ENCODE measurements at places on chromosomes 6 and 20.
A peak's percentile ranks its signal among the peaks of the same experiment; 100 is the strongest.

DNA sequence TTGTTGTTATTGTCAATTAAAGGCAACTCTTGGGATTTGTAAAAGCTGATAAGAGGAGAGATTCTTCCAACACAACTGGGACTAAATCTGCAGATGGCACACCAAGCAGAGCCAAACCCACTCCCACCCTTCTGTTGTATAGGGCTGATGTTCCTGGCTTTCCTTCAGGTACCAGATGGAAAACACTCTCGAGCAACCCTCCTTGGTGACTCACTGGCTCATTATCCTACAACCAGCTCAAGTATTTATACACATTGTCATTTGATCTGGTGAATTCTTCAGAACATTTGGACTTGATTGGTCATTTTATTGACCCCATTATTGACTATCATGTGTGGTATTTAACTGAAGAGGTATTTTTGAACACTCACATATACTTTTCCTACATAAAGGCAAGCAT lies 190.3 kb upstream of the PCSK2 start:
- no peak for ATAC-seq

GRCh38 chr6:156508923-156509322 lies 268.3 kb upstream of the ARID1B start:
- no peak for ATAC-seq

DNA sequence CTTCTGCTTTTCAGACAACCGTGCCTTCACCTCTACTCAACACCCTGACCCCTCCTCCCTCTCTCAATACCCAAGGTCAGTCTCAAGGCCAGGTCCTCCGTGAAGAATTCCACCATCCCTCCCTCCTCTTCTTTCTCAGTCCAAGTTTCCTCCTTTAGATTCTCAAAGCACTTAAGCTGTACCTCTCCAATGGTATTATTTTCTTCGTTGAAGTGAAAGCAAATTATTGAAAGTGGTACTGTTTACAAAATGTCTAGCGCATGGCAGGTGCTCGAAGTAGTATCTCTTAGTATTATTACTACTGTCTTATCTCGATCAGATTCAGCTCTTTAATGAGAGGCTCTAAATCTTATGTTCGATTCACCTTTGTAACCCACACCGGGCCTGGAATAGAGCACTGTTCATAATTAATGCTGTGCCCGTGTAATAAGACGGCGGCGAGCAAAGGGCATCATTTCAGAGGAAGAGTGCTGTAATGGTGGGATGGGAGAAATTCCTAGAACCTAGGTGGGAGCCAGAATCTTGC lies 593 bp upstream of the RALGAPB start:
- ATAC-seq = peak; percentile 6

DNA sequence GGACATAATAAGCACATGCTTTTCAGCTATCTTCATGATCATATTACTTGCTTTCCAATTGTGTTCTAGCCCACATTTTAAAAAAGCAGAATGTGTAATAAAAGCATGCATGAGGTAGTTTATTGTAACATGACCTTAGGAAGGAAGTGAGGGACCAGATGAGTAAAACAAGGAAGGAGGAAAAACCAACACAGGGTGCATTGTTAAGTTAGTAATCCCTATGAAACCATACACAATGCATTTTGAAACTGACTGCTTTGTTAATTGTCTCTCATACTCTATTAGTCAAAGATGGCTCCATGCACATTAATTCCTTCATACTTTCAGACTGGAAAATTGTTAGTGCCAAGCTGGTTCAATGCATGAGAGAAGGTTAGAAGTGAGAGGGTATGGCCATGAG lies 37.7 kb upstream of the CENPW start:
- no peak for ATAC-seq

GRCh38 chr6:31690231-31691077 lies 9.6 kb upstream of the LY6G5C start:
- ATAC-seq = no peak

GRCh38 chr6:26613689-26614683 lies 17.2 kb downstream of the ABT1 start:
- ATAC-seq = no peak

GRCh38 chr20:10521836-10522235 lies 86.7 kb downstream of the SLX4IP start:
- ATAC-seq = no peak

DNA sequence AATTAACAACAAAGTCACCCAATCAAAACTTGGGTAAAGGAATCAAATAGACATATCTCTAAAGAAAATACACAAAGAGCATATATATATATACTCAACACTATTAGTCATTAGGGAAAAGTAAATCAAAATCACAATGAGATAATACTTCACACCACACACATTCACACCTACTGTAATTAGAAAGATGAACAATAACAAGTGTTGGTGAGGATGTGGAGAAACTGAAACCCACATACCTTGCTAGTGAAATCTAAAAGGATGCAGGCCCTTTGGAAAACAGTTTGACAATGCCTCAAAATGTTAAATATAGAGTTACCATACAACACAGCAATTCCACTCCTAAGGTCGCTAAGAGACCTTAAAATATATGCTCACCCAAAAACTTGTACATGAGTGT lies 177.1 kb downstream of the ANKRD60 start:
- no peak for ATAC-seq

- no peak for ATAC-seq
These were observed 125.1 kb downstream of the LRRC1 start for GRCh38 chr6:53919881-53920360.

DNA sequence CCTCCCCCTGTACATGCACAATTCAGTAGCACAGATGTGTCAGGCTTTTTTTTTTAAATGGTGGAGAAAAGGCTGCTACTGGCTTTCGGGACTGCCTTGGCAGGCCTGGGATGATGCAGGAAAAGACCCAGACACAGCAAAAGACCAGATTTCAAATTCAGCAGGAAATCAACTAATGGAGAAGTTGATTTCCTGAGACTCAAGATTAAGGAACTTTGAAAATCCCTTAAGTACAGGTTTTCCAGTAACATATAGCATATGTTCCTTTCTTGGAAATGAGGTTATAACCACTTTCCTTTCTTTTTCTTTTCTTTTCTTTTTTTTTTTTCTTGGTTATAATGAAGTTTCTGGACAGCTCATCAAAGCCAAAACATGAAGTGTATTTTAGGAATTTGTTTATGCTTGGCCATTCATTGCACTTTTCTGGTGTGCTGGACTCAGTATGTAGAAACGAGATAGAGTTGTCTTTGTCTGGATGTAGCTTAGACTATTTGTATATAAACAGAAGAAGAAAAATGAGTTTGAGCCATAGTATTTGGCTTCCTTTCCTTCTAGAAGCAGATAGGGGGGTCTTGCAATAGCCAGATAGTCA lies 119.4 kb downstream of the SASH1 start:
- no peak for ATAC-seq

DNA sequence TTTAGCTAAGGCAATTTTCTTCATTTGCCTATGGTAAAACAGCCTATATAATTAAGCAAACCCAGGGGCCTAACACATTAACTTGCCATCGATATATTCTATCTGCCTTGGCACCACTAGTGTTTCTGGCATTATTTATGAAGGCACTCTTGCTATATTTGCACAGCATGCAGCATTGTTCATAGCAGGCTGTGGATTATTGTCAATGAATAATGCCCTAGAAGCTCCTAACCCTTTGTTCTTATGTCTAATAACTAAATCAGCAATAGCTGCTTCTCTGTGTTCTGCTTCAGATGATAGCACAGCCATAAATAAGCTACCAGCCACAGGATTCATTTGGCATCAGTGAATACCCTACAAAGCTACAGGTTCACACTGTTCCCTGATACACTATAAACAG lies 254.8 kb upstream of the STXBP5 start:
- no peak for ATAC-seq

GRCh38 chr6:28618898-28619555 lies 93.3 kb downstream of the GPX5 start:
- no peak for ATAC-seq

DNA sequence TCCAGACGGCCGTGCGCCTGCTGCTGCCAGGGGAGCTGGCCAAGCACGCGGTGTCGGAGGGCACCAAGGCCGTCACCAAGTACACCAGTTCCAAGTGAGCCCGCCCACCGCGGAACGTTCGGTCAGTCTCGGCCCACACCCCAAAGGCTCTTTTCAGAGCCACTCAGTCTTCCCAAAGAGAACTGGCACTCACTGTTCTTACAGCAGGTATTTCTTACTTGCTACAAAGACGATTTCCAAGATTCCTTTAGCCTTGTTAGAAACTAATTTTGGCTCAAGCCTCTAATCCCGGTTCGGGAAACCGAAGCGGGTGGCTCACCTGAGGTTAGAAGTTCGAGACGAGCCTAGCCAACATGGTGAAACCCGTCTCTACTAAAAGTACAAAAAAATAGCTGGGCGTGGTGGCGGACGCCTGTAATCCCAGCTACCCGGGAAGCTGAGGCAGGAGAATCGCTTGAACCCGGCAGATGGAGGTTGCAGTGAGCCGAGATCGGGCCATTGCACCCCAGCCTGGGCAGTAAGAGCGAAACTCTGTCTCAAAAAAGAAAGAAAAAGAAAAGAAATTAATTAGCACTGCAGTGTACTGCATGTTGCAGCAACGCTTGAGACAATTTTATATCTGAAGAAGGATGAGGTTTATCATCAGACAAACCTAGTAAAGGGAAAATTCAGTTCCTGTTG lies 73.1 kb downstream of the OR2B2 start:
- peak; percentile 53 for ATAC-seq

DNA sequence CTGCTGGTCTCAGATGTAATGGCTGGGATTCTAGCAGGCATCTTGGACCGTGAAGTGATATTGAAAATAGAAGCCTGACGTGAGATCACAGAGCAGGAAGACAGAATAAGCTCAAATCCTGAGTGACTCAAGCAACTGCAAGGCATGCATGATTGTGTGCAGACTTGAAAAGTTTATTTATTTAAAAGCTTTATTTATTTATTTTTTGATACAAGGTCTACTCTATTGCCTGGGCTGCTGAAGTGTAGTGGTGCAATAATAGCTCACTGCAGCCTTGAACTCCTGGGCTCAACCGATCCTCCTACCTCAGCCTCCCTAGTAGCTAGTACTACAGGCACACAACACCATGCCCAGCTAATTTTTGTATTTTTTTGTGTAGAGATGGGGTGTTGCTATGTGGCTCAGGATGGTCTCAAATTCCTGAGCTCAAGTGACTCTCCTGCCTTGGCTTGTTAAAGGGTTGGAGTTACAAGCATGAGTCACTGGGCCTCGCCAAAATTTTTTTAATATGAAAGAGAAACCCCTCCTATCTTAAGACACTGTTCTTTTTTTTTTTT lies 40.1 kb upstream of the RNF144B start:
- no peak for ATAC-seq

- no peak for ATAC-seq
These were observed 903 bp downstream of the SLC4A11 start for GRCh38 chr20:3237958-3238615.

- ATAC-seq = peak; percentile 25
These were observed 31.5 kb downstream of the RAB44 start for GRCh38 chr6:36729161-36729524.

- ATAC-seq = peak; percentile 52
These were observed 126.0 kb upstream of the SLC2A12 start for GRCh38 chr6:134178161-134179044.

GRCh38 chr6:16698997-16699868 lies 62.0 kb downstream of the ATXN1 start:
- ATAC-seq = no peak

DNA sequence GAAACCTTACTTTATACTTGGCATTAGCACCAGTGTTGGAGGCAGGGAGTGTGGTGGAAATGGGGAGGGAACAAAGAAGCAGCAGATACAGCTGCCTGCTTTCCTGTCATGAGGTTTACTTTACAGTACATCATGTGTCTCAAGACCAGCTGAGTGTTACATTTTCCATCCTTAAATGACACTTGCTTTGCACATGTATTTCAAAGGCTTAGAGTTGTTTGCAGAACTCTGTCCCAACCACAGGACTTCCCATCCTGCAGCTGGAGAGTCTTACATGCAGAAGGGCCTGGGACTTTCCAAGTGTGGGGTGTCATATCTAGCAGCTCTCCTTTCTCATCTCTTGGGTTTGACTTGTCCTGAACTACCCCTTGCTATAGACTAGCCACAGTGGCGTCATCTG lies 395.9 kb downstream of the DHX35 start:
- ATAC-seq = peak; percentile 75

- no peak for ATAC-seq
These were observed 58.2 kb downstream of the DCBLD1 start for GRCh38 chr6:117540670-117541069.

GRCh38 chr6:8180327-8181159 lies 78.2 kb upstream of the EEF1E1 start:
- no peak for ATAC-seq

GRCh38 chr6:36566418-36566905 lies 19.2 kb upstream of the STK38 start:
- ATAC-seq = no peak

- ATAC-seq = no peak
These were observed 132.6 kb downstream of the LCA5 start for GRCh38 chr6:79404677-79405076.

DNA sequence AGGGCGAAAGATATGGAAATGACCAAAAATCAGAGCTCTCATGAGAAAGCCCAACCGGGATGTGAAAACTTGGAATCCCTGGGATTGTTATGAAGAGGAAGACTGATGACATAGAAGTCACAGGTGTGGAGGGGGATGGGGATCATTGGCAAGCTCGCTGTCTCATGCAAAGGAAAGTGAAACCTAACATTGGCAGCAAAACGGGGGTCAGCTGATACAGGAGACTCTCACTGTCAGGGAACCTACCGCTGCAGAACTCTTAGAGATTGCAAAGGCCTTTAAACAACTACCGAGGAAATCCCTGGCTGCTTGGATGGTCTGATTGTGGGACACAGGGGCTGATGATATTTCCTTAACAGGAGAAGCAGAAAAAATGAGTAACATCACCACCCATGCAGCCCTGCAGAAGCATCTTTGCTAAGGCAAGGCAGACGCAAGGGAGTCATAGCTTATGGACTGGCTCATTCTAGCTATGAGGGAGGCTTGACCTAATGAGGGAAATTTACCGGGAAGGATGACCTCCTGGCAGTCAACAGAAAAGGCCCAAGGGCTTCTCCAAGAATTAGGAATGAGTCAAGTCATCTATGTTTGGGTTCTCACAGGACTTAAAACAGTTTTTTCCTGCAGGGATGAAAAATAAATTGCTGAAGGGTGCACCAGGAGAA lies 7.0 kb downstream of the MUC21 start:
- no peak for ATAC-seq

GRCh38 chr6:118401325-118401975 lies 146.6 kb upstream of the PLN start:
- ATAC-seq = no peak

- no peak for ATAC-seq
These were observed 306.5 kb upstream of the RUNX2 start for GRCh38 chr6:45021676-45022075.

DNA sequence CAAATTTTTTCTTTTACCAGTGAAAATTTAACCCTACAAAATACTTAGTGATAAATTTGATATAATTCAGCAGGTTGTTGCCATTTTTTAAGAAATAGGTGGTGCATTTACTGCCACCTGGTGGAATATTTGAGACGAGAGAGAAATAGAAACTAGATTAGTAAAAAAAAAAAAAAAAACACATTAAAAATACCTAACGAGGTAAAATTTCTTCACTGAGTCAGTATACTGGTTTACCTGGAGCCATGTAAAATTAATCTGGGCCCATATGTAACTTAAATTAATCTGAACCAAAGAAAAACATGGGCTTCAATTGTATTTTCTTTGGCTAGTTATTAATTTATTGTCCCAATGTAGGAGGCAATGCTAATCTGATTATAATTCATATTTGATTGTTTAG lies 520.8 kb downstream of the EPM2A start:
- no peak for ATAC-seq

GRCh38 chr6:57301757-57302156 lies 15.7 kb upstream of the PRIM2 start:
- ATAC-seq = no peak
